HL-60 (cell line): ENCODE measurements at places on chromosomes 13 and 19.
A peak's percentile ranks its signal among the peaks of the same experiment; 100 is the strongest.

GRCh38 chr19:40622773-40623075 lies 21.6 kb downstream of the LTBP4 start:
- DNase-seq = no peak

DNA sequence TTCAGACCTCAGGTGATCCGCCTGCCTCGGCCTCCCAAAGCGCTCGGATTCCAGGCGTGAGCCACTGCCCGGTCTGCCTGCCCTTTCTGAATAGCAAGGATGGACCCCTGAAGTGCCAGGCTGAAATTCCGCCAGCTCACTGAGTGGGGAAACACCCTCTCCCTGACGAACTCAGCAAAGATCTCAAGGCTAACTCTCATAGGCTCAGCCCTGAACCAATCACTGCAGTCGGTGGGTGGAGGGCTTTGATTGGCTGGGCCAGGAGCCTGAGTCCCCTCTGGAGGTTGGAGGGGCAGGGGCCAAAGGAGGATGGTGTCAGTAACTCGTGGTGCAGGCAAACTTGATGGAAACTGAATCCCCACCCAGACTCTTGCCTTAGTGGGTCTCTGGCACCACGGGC lies 11.2 kb upstream of the COMP start:
- DNase-seq = no peak

DNA sequence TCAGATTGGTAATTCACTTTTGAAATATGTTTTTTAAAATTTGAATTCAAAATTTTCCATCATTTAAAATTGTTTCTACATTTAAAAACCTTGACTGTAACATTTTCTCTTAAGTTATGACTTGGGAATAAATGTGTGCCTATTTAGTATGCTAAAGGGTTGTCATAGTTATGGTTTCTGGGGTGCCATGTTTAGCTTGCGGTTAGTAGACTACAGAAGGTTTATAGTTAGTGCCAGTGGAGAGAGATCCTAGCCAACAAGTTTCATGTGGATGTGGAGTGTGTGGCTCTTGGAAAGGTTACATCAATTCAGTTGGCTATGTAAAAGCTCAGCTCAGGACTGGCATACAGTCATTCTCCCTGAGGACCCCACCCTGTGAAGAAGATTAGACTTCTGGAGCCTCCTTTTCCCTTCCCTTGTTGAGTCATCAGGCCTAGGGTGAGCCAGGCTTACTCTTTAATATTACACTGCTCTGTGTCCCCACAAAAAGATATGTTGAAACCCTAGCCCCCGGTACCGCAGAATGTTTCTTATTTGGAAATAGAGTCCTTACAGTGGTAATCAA lies 20.4 kb downstream of the LMO7 start:
- DNase-seq = no peak

DNA sequence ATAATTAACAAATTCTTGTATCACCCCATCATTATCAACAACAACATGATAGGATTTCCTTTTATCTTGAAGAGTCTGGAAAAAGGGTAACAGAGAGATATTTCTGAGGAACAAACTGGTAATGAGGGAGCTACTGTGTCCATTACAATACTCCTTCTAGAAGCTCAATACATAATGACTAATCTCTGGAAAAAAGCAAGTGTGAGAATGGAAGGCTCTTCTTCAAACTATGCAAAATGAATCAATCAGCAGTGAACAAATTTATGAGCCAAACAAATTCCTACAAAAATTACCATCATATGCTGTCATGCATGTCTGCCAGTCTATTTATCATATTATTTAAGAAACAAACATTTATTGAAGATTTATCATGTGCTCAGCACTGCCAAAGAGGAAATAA lies 30.0 kb upstream of the USPL1 start:
- no peak for DNase-seq

DNA sequence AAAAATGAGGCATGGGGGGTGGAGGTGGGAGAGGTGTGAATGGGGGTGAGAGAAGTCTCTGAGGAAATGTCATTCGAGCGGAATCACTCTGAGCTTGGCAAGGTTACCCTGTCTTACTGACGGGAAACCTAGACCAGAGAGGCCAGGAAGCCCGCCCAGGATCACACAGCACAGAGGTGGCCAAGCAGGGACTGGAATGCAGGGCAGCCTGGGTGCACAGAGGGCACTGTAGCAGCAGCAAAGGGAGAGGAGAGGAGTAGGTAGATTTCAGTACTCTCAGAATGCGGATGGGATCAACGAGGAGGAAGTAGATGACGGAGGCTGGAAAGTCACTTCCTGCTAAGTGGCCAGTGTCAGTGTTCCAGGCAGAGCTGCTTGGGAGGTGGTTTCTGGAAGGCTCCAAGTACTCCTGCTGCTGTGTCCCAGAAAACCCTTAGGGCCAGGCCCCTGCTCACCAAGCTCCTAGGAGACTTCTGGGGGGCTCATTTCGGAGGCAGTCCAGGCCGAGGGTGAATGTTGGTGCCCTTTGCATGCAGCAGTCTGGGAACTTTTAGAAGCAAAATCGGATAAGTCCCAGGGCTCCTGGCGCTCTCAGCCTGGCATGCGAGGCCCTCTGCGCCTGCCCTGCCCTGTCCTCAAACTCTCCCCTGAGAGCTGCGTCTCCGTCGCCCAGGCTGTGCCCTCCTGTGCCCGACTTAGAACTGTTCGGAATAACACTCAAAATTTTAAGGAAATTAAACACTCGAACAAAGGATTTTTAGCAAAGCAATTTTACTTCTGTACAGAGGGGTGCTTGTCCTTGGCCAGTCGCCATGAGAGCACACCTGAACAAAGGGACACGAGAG lies 33.5 kb downstream of the DNM2 start:
- peak; percentile 74 for DNase-seq

- DNase-seq = peak; percentile 81
Observed at GRCh38 chr19:47723581-47723940, 10.3 kb downstream of the EHD2 start.

DNA sequence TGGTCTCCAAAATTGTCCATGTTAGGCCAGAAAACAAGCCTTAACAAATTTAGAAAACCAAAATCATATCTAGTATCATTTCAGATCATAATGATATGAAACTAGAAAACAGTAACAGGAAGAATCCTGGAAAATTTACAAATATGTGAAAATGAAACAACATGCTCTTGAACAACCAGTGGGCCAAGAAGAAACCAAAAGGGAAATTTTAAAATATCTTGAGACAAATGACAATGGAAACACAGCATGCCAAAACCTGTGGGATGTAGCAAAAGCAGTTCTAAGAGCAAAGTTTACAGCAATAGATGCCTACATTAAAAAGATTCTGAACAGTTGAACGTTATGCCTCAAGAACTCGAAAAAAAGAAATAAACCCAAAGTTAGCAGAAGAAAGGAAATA lies 32.6 kb downstream of the VWA8 start:
- no peak for DNase-seq

GRCh38 chr19:17862711-17863519 lies 3.2 kb downstream of the RPL18A start:
- DNase-seq = no peak

DNA sequence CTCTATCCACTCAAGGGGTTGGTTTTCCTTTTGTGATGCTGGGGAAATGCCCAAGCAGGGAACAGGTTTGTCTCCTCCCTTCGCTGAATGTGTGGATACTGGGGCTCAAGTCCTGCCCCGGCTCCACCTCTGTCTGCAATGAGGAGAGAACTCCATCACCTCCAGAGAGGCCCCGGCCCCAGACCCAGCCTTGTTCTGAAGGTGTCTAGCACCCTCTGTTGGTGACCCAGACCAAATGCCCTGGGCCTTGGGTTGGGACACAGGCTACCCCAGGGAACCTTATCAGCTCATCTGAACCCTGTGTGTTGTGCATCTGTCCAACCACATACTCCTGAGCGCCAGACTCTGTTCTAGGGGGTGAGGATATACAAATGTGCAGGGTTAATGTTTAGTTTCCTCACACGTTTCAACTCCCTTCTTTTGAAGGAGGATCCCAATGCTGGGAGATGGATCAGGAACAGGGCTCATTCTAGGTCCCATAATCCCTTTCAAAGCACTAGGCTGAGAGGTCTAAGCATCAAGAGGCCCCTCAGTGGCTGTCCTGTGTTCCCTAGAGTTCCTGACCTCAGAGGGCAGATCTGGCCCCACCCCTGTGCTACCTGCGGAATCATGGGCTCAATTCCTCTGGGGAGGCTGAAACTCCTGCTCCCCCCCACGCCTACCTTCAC lies 112.5 kb upstream of the SLC7A1 start:
- DNase-seq = peak; percentile 25

- DNase-seq = no peak
Observed at GRCh38 chr19:51251468-51251820, 564 bp downstream of the SIGLECL1 start.

DNA sequence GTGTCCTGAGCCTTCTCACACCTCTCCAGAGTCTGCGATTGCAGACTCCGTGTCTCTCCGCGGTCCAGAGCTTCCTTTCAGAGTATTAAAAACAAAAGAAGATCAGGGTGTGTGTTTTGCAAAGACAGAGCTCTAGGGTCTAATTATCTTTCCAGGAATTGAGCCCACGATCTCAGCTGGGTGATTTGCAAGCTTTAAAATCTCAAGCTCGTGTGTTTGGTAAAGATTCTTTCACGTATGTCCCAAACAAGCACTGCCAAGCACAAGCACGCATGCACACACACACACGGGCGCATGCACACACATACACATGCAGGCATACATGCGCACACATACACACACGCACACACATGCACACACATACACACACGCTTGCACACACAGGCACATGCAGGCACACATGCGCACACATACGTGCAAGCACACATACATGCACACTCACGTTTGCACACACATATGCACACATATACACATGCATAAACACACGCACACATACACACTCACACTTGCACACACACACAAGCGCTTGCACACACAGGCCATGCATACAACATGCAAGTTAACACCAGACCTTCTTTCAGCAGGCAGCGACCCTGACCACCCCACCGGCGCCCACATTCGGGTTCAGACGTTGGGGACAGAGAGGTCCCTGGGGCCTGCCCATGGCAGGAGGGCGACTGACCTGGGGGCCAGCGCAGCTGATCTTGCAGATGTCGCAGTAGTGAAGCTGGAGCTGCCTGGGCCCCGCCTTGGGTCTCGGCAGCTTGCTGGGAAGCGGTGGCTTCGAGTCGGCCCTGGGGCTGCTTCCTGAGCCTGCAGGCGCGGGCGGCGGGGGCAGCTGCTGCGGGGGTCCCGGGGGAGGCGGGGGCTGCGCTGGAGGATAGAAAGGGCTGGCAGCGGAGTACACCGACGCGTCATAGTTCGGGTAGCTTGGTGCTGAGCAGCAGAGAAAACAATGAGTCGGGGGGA lies 37.9 kb downstream of the ZFR2 start:
- no peak for DNase-seq

DNA sequence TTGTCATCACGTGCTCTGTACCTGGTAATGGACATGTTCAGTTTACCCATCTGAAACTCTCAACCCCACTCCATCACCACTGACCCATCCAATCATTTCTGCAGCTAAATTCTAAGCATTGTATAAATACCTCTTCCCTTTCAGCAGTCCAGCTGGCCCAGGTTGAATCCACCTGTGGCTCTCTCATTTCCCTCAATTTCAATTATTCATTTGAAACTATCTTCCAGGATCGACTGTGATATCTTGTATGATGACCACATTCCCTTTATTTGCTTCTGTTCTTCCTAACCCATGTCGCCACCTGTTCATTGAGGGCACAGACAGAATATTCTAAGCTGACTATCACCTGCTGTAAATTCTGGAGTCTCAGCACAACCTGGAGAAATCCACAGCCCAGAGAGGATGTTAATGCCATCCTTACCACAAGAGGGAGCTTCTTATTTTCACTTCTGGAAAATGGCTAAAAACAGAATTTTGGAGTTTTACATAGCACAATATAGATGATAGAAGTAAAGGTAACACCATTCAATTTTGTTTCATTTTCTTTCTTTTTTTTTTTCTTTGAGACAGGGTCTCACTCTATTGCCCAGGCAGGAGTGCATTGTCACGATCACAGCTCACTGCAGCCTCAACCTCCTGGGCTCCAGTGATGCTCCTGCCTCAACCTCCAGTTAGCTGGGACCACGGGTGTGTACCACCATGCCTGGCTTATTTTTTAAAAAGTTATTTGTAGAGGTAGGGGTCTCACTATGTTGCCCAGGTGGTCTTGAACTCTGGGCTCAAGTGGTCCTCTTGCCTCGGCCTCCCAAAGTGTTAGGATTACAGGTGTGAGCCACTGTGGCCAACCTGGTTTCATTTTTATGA lies 38.6 kb downstream of the ZNF823 start:
- DNase-seq = no peak

DNA sequence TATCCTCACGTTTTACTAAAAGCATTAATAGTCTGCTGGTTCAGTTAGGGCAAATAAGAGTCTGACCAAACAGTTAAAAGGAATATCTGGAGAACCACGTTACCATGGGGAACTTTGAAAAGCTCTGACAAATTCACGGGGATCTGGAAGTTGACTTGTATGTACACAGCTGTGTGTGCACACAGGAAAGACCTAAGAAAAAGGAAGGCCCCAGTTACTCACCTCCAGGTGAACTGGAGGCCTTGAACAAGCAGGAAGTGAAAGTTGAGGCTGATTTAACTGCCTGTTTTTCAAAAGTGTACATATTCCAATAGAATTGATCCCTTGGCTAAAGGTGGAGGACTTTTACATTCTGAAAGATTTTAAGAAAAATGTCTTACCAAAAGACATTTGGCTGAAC lies 1891.6 kb upstream of the PCDH20 start:
- peak; percentile 4 for DNase-seq

- no peak for DNase-seq
Observed at GRCh38 chr13:112900226-112900600, 68.8 kb upstream of the MCF2L start.

- DNase-seq = no peak
Observed at GRCh38 chr13:30559274-30559673, 58.4 kb upstream of the USPL1 start.
